ENCODE measurements at places on chromosomes 3 and 15.

DNA sequence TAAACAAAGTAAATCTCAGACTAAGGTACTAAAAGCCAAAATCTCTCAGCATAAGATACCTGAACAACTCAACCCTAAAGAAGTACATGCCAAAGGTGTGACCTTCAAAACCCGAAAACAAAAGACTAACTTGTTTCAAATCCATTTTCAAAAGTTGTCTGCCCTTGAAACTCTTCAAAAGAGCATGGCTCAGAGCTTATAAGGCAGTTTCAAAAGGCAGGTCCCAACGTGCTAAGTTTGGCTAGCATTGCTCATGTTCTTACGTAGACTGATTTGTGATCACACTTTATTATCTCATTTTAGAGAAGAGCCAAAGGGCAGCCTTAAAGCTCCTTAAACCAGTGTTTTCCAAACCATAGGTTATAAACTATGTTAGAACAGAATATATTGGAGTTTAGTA is 112.2 kb downstream of the FEZF2 start:
- DNase-seq, result no peak

- no peak for DNase-seq
Measured at GRCh38 chr3:72246685-72247084, 461.7 kb upstream of the PROK2 start.

- no peak for DNase-seq
Measured at GRCh38 chr3:78908236-78908635, 859.6 kb downstream of the ROBO1 start.

DNA sequence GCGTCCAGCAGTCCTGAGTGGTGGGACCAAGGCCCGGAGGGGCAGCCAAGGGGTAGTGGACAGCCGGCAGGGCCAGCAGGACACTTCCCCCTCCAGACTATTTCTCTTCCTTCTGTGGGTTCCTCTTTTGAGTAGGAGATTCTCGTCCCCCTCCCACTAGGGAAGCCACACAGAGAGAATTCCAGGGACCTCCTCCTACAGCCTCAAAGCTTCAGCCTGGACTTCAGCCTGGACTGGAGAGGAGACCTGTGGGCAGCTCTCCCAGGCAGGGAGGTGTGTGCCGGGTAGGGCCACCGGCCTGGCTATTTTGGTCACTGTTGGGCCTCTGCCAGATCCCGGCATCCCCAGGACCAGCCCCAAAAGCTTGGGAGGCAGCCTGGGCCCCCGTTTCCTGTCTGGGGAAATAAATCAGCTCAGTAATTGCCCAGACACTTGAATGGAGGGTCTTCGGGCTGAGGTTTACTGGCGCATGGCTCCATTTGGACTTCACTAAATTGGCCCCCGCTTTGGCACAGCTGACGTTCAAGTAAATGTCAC is 1.3 kb downstream of the SLC6A6 start:
- no peak for DNase-seq

GRCh38 chr3:112615989-112616731 is 24.8 kb downstream of the CCDC80 start:
- no peak for DNase-seq

DNA sequence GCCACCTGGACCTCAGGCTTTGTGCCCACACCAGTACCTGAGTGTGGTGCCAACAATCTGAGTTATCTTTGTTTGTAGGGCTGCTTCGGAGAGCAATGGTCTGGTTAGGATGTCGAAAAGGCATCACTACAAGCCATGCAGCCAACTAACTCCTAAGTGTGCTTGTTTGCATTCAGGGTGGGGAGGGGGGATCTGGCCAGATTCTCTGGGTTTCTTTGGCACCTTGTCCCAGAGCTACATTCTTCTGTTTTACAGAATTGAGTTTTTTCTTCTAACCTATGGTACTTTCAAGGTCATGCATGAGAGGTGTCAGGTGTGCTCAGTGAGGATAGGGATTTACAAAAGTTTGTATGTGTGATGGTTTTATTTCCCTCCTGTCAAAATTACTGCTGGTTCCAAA is 391.4 kb upstream of the RARB start:
- DNase-seq, result no peak

DNA sequence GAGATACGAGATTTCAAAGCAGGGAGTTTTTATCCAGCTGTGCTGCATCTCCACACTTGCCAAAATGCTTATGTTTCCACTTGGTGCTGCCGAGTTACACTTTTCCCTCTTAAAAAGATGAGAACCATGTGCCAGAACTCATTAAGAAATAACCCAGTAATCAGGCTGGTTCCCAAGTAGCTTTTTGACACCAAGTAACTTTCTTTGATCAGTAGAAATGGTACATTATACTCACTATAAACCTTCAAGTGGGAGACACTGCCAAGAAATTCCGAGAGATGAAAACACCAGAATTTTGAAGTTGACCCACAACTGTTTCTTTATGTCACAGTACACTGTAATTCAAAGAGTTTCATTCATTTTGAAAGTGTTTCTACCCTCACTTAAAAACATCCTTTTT is 164.6 kb upstream of the CCDC54 start:
- DNase-seq, result no peak
